ENCODE measurements at places on chromosomes 2 and 18.

DNA sequence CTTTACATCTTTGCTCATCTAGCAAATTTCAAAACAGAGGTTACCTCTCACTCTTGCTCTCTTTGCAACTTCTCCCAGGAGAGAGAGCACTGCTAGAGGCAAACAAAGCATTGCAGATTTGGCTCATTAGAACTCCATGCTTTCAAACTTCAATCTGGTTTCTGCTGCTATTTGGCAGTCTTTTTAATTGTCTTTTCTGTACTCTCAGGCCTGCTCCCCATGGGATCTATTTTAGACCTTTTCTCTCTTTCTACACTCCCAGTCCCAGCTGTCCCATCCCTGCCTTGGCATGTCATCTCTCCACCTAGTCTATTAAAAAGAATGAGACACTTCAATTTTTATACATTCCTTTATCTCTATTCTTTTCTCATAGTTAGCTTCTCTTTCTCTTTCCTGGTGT is 15.2 kb downstream of the KCNJ3 start:
- no peak for DNase-seq

- no peak for DNase-seq
Observed at GRCh38 chr2:47043142-47043890, 111.8 kb downstream of the STPG4 start.

DNA sequence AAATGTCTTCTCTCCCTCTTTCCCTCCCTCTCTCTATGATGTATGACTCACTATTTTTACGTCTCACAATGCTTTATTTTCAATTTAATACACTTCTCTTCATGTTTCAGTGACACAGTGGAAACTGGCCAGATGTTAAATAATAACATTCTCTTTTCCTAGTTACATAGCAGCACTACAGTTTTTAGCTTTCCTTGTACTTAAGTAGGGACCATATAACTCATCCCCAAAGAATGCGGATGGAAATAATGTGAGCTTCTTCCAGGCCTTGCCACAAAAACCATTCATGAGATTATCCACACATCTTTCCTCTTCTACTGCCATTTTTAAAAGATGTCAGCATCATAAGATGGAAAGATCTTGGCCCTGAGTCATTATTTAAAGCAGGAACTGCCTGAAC is 789.4 kb downstream of the LRP1B start:
- DNase-seq: no peak

DNA sequence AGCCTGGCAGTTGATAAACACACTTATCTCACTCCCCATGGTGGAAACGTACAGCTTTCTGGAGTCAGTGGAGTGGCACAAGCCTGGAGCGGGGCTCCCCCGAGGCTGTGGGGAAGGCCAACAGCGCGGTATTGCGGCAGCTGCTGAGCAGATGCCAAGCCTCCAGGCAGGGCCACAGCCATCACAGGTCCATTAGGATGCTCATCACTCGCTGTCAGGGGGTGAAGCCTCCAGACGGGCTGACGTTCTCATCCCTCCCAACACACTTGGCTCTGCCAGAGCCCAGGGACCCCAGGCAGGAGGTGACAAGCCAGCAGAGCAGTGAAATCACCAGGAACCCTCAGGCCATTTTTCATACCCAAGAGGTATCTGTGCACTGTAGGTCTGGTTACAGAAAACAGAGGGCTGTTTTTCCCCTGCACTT is 529.2 kb upstream of the KLHL29 start:
- DNase-seq: peak; percentile 13

DNA sequence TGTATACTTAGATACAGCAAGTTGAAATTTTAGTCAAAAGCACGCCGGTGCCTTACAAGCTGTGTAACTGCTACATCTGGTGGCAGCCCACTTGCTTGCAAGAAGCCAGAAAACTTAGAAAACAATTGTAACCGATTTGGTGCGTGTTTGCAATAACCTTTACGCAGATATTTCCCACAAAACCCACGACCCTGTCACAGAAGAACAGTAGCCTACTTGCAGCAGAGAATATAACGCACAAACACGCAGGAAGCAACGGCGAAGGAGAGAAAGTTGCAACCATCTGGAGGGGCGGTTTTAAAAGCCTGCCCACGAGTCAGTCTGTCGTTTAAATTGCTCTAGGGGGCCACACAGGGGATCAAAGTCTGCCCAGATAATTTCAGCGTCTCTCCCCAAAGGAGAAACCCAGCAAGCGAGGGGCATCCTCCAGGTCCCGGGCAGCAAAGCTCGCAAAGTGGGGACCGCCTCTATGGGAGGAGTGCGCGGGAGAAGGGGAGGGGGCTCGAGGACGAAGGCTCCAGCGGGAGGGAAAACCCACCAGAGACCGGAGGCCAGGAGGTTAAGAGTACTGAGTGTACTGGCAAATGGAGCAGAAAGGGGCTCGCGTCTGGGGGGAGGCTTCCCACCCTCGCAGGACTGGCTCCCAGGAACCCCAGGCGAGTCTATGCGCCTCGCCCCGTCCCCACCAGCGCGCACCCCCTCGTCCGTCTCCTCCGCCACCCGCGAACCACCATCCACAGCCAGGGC is 1.1 kb downstream of the TLK1 start:
- DNase-seq: peak; percentile 36

- no peak for DNase-seq
Observed at GRCh38 chr2:220144411-220144810, 517.0 kb downstream of the SLC4A3 start.

- DNase-seq: no peak
Observed at GRCh38 chr2:48721158-48721557, 34.4 kb downstream of the LHCGR start.

GRCh38 chr2:190529486-190530247 is 4.9 kb downstream of the NEMP2 start:
- no peak for DNase-seq

DNA sequence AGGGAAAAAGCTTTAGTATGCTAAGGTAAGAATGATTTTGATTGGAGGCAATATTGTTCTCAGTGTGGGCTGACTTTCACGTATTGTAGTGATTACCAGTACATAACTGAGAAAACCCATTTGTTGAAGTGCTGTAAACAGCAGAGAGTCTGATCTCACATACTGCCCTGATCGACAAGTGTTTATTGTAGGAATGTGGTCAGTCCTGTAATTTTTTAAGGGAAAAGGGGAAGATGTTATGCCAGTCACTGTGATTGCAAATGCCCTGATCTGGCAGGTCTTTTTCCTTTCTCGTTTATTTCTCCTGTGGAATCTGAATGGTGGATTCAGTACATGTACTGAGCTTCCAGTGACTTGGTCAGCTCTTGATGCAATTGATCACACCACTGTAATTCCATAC is 11.5 kb downstream of the SPATS2L start:
- no peak for DNase-seq

GRCh38 chr2:29066271-29066860 is 8.0 kb downstream of the PCARE start:
- DNase-seq: no peak

DNA sequence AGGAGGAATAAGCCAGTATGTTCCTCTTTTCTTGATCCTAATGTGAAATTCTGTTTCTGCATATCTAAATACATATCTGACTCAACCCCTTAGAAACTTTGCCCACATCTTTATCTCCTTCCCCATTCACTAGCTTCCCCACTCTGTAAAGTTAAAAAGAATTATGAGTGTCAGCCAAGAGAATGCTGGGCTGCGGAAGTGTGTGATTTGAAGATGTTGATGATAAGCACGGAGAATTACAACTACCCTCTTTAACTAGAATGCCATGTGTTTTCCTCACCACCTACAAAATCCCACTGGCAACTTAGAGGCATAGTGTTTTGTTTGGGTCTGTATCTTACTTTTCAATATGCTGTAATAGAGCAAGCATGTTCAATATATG is 490.4 kb upstream of the FANCL start:
- no peak for DNase-seq

GRCh38 chr2:40321016-40321623 is 130.8 kb downstream of the SLC8A1 start:
- DNase-seq: no peak

DNA sequence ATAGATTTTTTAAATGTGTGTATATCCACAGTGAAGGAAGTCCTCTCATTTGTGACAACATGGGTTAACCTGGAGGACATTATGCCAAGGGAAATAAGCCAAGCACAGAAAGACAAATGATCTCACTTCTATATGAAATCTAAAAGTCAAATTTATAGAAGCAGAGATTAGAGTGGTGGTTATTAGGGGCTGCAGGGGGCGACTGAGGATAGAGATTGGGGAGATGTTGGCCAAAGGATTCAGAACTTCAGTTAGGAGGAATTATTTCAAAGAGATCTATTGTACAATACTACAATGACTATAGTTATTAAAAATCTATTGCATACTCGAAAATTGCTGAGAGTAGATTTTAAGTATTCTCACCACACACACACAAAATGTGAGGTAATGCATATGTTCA is 252.4 kb upstream of the SLC39A10 start:
- DNase-seq: no peak

DNA sequence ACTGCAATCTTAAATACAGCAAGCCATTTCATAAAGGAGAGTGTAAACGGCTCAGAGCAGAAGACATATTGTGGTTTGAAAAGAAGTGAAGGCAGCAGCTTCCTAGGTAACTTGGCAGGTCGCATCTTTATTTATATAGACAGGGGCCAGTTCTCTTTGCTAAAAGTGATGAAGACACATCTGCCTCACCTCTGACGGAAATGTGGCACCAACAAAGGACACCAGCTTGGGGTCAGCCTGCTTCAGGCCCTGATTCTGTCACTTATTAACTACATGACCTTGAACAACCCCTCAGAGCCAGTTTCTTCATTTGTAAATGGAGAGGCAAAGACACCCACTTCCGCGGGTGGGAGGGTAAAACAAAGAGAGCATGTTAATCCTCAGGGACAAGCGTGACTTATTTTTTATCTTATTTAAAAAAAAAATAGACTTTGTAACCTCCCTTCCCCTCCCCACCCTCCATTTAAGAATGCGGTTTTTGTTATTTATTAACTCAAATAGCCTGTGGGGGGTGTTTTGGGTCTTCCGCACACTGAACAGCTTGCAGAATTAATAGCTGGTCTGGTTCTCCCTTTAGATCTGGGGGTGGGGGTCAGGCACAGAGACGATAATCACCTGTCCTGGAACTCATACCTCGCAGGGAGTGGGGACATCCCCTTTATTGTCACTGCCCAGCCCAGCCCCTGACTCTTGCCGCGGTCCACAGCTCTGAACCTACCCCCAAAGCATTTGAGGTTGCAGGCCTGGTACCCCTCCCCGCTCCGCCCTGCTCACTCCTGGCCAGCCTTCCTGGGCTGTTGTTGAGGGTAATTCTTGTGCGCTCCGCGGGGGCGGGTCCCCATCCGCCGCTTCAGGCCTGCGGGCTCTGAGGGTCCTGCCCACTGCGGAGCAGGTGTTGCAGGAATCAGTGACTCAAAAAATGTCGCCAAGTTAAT is 64.2 kb upstream of the TMEM17 start:
- DNase-seq: no peak

GRCh38 chr2:133271105-133271504 is 297.2 kb downstream of the NCKAP5 start:
- DNase-seq: no peak

DNA sequence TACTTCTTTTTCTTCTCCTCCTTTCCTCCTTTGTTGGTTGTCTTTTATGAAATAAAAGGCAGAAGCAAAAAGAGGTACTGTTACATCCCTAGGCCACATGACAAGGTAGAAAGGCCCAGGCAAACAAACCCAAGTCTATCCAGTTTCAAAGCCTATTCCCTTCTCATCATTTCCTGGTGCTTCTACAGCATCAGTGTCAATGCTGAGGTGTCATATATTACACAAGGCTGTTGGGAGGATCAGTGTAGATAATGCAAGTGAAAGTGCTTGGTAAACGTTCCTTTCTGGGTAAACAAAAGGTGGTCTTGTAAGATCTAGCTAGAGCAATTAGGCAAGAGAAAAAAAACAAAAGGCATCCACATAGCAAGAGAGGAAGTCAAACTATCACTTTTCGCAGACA is 64.9 kb downstream of the EVA1A start:
- no peak for DNase-seq

DNA sequence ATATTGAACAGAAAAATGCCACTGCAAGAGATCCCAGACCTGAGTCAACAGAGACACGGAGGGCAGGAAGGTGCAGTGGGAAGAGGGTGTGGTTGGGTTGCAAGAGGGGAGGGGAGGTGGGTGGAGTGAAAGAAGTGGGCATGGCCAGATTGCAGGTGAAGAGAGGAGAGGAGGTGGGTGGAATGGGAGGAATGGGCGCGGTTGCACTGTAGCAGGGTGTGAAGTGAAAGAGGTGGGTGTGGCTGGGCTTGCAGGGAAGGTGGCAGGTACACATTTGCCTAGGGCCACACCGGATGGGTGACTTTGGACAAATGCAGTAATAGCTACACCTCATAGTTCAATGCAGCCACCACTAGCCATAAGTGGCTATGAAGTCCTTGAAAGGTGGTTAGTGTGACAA is 71.1 kb downstream of the DOCK10 start:
- peak; percentile 77 for DNase-seq

- no peak for DNase-seq
Observed at GRCh38 chr18:59352250-59352855, 6.7 kb downstream of the LMAN1 start.

- DNase-seq: no peak
Observed at GRCh38 chr2:221111739-221112138, 460.4 kb downstream of the EPHA4 start.

Measured in NCI-H1417 (cell line).